ENCODE measurements at places on chromosomes 5 and 9.
A peak's percentile ranks its signal among the peaks of the same experiment; 100 is the strongest.

DNA sequence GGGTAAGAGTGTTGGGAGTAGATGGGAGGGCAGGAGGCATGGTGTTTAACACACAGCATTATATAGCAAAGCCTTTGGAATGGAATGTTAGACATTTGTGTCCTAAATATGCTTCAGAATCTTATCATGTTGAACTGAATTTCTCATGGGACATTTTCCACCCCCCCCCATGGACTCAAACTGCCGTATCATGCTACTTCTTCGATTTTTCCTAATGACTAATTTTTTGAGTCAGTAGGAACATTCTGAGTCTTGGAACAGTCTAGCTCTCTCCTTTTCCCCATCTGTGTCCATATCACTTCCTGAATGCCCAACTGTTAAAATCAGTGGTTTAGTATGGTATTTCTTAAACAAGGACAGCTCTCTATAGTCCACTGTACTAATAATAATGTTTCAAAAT, 380.6 kb downstream of the TLE4 start:
- H3K4me3 ChIP-seq, result no peak overlapping the region
- H3K27me3 ChIP-seq, result no peaks in the 10 kb centered on the region
- H3K27ac ChIP-seq, result no peak overlapping the region
- H3K4me1 ChIP-seq, result no peaks in the 10 kb centered on the region

DNA sequence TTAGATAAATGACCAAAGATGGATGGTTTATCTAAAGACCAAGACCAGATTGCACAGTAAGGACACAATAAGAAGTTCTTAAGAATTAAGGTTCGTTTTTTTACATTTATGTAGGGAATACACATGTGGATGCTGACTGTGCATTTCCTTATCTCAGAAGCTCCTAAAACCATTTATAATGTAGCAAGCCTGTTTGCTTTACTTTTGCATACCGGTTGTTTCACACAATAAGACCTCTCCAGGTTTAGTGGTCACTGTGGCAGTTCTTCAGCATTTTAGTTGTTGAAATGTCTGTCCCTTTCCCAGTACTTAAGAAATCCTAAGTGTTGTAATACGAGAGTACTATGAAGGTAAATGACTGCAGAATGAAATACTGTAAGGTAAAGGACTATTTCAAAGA, 43.6 kb downstream of the BASP1 start:
- no peak overlapping the region for H3K27ac ChIP-seq
- DNase-seq, result no peak
- H3K4me1 ChIP-seq, result no peaks in the 10 kb centered on the region
- H3K27me3 ChIP-seq, result no peaks in the 10 kb centered on the region
- H3K36me3 ChIP-seq, result peaks cover 3% of the 10 kb centered on the region

GRCh38 chr9:93155716-93156474, 21.8 kb upstream of the NINJ1 start:
- H3K36me3 ChIP-seq, result no peaks in the 10 kb centered on the region
- no peak overlapping the region for H3K4me3 ChIP-seq
- H3K4me1 ChIP-seq, result peaks cover 7% of the 10 kb centered on the region
- H3K27ac ChIP-seq, result no peak overlapping the region
- no peak for DNase-seq

GRCh38 chr5:135651156-135651555, 72.4 kb upstream of the CXCL14 start:
- no peaks in the 10 kb centered on the region for H3K4me1 ChIP-seq
- peaks cover 2% of the 10 kb centered on the region for H3K36me3 ChIP-seq
- H3K27me3 ChIP-seq, result peaks cover 31% of the 10 kb centered on the region
- no peak overlapping the region for H3K27ac ChIP-seq

GRCh38 chr9:35675204-35675603, 1.5 kb downstream of the CA9 start:
- H3K27me3 ChIP-seq, result peaks cover 21% of the 10 kb centered on the region
- H3K36me3 ChIP-seq, result peaks cover 2% of the 10 kb centered on the region
- no peak for DNase-seq
- H3K4me1 ChIP-seq, result peaks cover 5% of the 10 kb centered on the region

GRCh38 chr9:108219664-108220063, 636.1 kb downstream of the ACTL7B start:
- H3K27ac ChIP-seq, result no peak overlapping the region
- H3K27me3 ChIP-seq, result no peaks in the 10 kb centered on the region
- H3K4me1 ChIP-seq, result no peaks in the 10 kb centered on the region
- H3K36me3 ChIP-seq, result no peaks in the 10 kb centered on the region

DNA sequence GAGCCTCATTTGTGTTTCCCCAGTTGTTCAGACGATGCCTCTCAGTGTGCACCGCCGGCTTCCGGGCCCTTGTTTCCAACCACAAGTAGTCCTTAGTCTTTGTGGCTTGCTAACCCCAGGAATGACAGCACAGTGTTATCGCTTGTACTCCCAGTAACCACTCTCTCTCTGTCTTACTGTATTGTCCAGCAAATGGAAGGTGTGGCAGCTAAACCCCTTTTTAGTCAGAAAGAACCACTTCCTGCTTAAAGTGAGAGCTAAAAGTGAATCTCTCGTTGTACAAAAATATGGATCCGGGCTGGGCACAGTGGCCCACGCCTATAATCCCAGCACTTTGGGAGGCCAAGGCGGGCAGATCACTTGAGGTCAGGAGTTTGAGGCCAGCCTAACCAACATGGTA, 61.3 kb downstream of the ENC1 start:
- DNase-seq, result peak; percentile 16
- no peaks in the 10 kb centered on the region for H3K36me3 ChIP-seq
- H3K27ac ChIP-seq, result peak overlapping the region; percentile 82
- no peaks in the 10 kb centered on the region for H3K27me3 ChIP-seq

GRCh38 chr5:61910771-61911170, 395.2 kb upstream of the KIF2A start:
- no peaks in the 10 kb centered on the region for H3K36me3 ChIP-seq
- H3K4me3 ChIP-seq, result no peak overlapping the region
- H3K4me1 ChIP-seq, result no peaks in the 10 kb centered on the region

DNA sequence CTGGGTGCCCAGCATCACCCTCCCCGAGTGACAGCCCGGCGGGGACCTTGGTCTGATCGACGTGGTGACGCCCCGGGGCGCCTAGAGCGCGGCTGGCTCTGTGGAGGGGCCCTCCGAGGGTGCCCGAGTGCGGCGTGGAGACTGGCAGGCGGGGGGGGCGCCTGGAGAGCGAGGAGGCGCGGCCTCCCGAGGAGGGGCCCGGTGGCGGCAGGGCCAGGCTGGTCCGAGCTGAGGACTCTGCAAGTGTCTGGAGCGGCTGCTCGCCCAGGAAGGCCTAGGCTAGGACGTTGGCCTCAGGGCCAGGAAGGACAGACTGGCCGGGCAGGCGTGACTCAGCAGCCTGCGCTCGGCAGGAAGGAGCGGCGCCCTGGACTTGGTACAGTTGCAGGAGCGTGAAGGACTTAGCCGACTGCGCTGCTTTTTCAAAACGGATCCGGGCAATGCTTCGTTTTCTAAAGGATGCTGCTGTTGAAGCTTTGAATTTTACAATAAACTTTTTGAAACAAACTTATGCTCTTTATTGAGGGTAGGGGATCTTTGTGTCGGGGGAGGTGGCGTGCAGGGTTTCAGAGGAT, 1.3 kb downstream of the GADD45G start:
- H3K27me3 ChIP-seq, result peaks cover 80% of the 10 kb centered on the region
- H3K4me3 ChIP-seq, result peak overlapping the region; percentile 81
- H3K27ac ChIP-seq, result peak overlapping the region; percentile 38
- DNase-seq, result no peak

- no peak for DNase-seq
- H3K36me3 ChIP-seq, result no peaks in the 10 kb centered on the region
- H3K27me3 ChIP-seq, result peaks cover 13% of the 10 kb centered on the region
- H3K4me3 ChIP-seq, result no peak overlapping the region
- no peak overlapping the region for H3K27ac ChIP-seq
- H3K4me1 ChIP-seq, result no peaks in the 10 kb centered on the region
Observed at GRCh38 chr5:179274321-179275315, 70.6 kb downstream of the ADAMTS2 start.

- no peak for DNase-seq
- peaks cover 12% of the 10 kb centered on the region for H3K4me1 ChIP-seq
- no peak overlapping the region for H3K27ac ChIP-seq
- peaks cover 3% of the 10 kb centered on the region for H3K36me3 ChIP-seq
- H3K4me3 ChIP-seq, result no peak overlapping the region
Observed at GRCh38 chr9:132991351-132992300, 13.1 kb downstream of the GFI1B start.

DNA sequence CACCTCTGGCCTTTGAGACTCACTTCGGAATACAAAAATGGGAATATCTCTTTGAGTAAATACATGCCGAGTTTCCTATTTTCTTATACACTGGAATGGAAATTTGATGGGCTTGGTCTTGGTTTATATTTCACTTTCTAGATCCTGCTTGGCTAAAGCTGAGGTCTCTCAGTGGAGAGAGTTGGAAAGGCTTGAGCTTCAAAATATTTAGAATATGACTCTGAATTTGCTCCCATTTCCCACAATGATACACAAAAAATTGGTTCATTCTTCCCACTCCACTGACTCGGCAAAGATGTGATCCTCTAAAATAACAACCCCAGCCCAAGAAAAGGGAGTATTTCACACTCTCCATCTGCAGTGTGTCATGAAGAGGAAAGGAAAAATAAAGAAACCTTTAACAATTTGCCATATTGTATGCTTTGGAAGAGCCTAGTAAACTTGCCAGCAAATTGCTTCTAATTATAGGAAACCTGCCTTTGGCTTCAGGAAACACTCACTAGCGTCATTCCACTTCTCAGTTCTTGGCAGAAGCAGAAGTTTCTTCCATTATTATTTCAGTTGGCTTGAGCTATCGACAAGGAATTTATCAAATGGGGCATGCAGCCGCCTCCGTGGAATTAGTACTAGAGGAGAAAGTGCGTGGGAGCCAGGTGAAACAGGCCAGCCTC, 302.9 kb downstream of the NSG2 start:
- H3K27ac ChIP-seq, result no peak overlapping the region
- H3K36me3 ChIP-seq, result no peaks in the 10 kb centered on the region
- no peak for DNase-seq
- H3K4me1 ChIP-seq, result no peaks in the 10 kb centered on the region

DNA sequence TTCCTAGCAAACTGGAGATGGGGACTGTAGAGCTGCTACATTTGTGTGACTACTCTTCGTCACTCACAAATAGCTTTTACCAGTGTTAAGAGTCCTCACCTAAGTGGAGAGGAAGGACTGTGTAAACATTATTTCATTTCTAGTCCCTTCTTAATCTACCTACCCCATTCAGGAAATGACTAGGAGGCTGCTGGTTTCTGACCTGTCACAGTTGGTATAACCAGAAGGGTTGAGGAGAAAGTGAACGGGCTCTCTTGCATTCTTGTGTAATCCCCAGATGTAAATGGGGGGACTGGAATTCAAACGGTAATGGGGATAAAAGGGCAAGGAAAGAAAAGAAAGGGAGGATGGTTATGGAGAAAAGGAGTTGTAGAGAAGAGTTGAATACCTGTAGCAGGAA, 35.4 kb upstream of the BNIP1 start:
- H3K4me1 ChIP-seq, result peaks cover 13% of the 10 kb centered on the region
- DNase-seq, result no peak
- H3K27me3 ChIP-seq, result no peaks in the 10 kb centered on the region
- H3K4me3 ChIP-seq, result no peak overlapping the region
- peak overlapping the region; percentile 64 for H3K27ac ChIP-seq
- H3K36me3 ChIP-seq, result peaks cover 52% of the 10 kb centered on the region

DNA sequence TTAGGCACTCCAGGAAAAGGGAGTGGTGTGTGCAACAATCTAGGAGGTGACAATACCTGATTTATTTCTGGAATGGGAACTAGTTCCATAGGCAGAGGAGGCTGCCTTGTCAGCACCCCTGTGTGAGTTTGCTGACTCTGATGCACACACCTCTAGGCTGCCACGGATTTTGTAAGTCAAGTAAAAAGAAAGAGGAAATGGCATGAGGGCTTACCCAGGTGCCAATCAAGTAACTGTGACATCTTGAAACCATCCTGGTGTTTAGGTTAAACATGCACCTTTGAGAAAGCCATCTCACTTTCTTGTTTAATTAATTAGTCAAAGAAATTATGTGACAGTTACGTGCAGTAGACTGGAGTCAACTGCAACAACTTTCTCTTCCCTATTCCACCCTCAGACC, 32.3 kb upstream of the FAM81B start:
- H3K4me1 ChIP-seq, result no peaks in the 10 kb centered on the region
- H3K27ac ChIP-seq, result no peak overlapping the region
- DNase-seq, result no peak
- no peak overlapping the region for H3K4me3 ChIP-seq

DNA sequence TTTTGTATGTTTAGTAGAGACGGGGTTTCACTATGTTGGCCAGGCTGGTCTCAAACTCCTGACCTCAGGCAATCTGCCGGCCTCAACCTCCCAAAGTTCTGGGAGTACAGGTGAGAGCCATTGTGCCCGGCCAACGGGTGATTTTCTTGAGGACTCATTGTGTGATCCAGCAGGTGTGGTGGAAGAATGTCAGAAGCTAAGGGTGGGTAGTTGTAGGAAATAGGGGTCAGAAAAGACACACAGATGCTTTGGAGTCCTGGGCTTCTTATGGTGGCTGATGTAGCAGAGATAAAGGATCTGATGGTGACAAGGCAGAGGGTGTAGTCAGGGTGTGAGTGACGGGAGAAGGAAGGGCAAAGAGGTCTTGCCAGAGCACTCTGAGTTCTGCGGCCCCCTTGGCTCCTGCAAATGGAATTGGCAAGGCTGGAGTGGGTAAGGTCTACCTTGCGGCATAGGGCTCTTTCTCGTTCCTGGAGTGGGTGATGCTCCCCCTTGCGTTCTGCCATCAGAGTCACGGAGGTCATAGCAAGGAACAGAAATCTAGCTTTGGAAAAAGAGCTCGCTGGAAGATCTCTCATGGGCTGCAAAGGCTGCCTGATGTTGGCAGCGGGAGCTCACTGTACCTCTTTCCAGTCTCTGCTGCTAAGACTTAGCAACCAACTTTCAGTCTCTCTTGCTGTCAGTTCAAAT, 97.2 kb downstream of the SREK1 start:
- no peak overlapping the region for H3K4me3 ChIP-seq
- DNase-seq, result no peak

DNA sequence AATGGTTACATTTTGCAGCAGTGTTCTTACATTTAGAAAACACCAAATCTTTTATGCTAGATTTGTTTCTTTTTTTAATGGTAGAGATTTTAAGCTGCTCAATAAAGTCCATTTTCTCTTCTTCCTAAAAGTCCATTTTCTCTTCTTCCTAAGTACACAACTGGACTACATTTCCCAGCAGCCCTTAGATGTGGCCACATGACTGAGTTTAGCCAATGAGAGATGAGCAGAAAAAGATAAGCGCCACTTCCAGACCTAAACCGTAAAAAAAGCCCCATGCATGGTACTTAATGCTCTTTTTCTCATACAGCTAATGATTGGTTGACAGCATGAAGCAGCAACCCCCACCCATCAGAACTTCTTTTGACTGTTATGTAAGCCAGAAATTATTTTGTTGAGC, 206.7 kb downstream of the FAM114A2 start:
- H3K27ac ChIP-seq, result no peak overlapping the region
- no peaks in the 10 kb centered on the region for H3K36me3 ChIP-seq
- H3K4me3 ChIP-seq, result no peak overlapping the region
- no peaks in the 10 kb centered on the region for H3K4me1 ChIP-seq

- no peaks in the 10 kb centered on the region for H3K4me1 ChIP-seq
- H3K36me3 ChIP-seq, result no peaks in the 10 kb centered on the region
- H3K27ac ChIP-seq, result no peak overlapping the region
- H3K4me3 ChIP-seq, result no peak overlapping the region
- no peak for DNase-seq
Observed at GRCh38 chr5:169164481-169164925, 136.4 kb downstream of the SLIT3 start.

GRCh38 chr5:92944337-92944736, 636.7 kb downstream of the NR2F1-AS1 start:
- no peak overlapping the region for H3K27ac ChIP-seq
- no peaks in the 10 kb centered on the region for H3K36me3 ChIP-seq
- H3K4me3 ChIP-seq, result no peak overlapping the region
- H3K27me3 ChIP-seq, result no peaks in the 10 kb centered on the region

GRCh38 chr5:97102010-97102470, 40.4 kb downstream of the LIX1 start:
- no peaks in the 10 kb centered on the region for H3K36me3 ChIP-seq
- H3K4me3 ChIP-seq, result no peak overlapping the region
- H3K27me3 ChIP-seq, result peaks cover 8% of the 10 kb centered on the region
- H3K4me1 ChIP-seq, result no peaks in the 10 kb centered on the region

All from central memory CD8-positive, alpha-beta T cell (primary cell).